ENCODE measurements at places on chromosomes 6 and 20. TPM values are rescaled to one million over a fixed set of nuclear protein-coding genes. Genes with fewer than 3 reads are reported as not detected.

- no peak for DNase-seq
Observed at GRCh38 chr20:60921022-60921622, 330.9 kb upstream of the CDH4 start.

DNA sequence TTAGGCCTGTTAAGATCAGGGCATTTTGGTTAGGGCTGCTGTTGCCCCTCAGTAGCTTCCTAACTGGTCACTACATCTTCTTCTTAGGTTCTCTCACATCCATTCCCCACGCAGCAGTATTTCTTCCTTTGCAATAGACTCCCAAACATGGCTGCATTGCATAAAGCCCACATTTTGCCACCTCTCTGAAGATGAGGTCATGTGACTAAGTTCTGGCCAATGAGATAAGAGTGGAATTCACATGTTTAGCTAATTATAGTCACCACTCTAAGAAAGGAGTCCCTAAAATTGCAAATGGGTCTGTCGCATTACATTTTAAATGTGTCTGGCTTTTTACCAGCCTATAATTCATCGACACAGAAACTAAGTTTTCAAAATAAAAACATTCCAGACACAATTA lies 9.3 kb upstream of the DOK5 start:
- DNase-seq: no peak

- DNase-seq: no peak
Observed at GRCh38 chr6:49787176-49787575, at the start of gene PGK2. PGK2 (minus strand) TSS chr6:49787285; CDS start chr6:49787187, 98 bp downstream.

DNA sequence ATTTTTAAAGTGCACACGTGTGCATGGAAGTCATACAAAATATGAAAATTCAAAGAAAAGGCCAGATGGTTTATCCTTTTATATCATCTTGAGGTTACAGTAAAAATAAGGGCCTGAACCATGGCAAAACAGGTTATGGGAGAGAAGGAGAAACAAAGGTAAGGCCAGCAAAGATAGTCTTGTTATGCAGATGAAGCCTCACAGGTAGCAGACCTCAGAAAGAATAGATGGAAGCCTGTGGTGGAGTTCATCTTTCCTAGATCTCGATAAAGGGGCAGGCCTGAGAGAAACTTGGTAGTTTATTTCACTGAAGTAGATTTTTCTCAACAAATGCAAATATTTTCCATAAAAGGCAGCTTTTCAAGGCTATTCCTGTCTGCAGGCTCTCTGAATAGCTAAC lies 693.8 kb downstream of the KHDRBS2 start:
- DNase-seq: no peak

DNA sequence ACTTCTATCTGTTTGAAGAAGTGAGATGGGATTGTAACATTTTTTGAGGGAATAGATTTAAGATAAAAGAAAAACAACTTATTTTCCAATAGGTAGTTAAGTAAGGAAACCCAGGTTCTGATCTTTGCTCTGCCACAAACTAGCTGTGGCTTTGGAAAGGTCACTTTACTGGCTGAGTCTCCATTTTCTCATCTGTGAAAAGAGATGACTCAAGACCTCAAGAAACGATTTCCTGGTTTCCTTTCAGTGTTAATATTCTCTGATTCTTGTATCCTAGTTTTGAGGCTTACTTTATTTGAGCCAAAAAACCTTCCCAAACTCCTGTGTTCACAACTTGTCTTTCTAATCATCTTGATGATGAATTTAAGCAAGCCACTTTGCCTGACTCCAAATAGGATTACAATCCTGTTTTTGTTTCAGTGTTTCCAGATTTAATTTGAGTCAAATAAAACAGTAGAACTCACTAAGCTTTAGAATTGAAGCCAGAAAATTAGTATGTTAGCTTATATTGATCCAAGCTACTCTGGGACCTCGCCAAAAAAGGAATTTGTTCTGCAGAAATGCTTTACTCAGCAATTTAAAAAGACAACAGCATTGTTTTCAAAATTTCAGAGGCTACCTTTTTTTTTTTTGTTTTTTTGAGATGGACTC lies 51.1 kb downstream of the ENPP1 start:
- DNase-seq: no peak

GRCh38 chr6:79650950-79651349 lies 19.8 kb downstream of the SH3BGRL2 start:
- no peak for DNase-seq

GRCh38 chr20:9059931-9060330 lies 9.0 kb upstream of the PLCB4 start:
- no peak for DNase-seq

DNA sequence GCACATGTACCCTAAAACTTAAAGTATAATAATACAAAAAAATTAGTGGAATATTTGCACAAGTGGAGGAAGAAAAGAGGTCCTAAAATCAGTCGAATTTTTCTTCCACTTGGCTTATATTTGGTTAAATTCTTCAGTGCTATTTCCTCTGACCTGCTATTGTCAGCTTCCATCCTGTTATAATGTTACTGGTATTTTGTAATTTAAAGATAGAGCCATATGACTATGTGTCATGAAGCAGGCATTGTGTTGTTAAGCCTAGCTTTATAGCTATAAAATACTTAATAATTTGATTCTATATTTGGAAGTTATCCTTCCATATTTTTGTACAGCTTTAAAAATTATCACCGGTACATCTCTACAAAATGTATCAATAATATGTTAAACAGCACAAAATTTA lies 455.9 kb upstream of the MARCKS start:
- DNase-seq: no peak

- no peak for DNase-seq
Observed at GRCh38 chr6:87738744-87739143, 36.7 kb upstream of the AKIRIN2 start.

CDSN gene
- not detected for polyA plus RNA-seq

GRM1 gene
- 0.02 TPM for polyA plus RNA-seq

FOXQ1 gene
- 0.33 TPM for polyA plus RNA-seq
